ENCODE measurements at places on chromosomes 5 and 9.

GRCh38 chr5:124871303-124871702, 124.9 kb upstream of the ZNF608 start:
- no peak for DNase-seq

DNA sequence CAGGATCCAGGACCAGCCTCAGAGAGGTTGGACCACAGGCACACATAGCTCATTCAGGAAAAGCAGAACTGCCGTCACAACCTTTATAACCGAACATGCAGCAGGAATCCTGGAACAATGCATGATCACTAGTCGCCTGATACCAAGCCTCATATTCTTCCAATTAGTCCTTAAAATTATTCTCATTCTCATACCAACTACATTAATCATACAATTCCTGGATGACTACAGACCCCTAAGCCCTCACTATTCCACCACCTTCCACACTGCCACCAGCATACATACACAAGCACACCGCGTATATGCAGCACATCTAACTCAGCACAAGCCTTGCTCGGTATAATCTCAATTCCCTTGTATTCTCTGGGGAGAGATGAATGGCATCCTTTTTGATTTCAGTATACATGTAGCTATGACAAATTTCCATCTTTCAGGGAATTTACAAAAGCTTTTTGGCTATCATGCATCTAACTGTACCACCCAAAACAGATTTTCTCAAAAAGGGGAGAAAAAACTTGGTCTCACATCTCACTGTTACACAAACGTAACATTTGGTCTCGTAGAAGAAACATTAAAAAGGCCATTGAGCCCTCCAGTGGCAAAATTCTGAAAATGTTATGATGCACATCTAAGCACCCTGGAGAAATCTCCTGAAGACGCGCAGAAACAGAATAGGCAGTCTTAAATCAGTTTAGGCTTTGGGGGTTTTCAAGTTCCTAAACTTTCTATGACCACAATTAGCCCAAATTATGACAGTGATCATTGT, 46.2 kb downstream of the MCTP1 start:
- DNase-seq, result peak; percentile 60

- DNase-seq, result no peak
These were observed 1.5 kb upstream of the MRPS30 start for GRCh38 chr5:44807269-44807668.

GRCh38 chr5:126269511-126269910, 153.7 kb upstream of the GRAMD2B start:
- DNase-seq, result no peak

GRCh38 chr9:101418518-101419430, 16.8 kb downstream of the ALDOB start:
- no peak for DNase-seq

- DNase-seq, result peak; percentile 64
These were observed 107.9 kb downstream of the DCP2 start for GRCh38 chr5:113084402-113085083.

- DNase-seq, result no peak
These were observed 194.2 kb downstream of the ATP10B start for GRCh38 chr5:160657622-160658458.

GRCh38 chr5:143037708-143038107, 267.5 kb downstream of the ARHGAP26 start:
- no peak for DNase-seq

GRCh38 chr5:172451771-172452197, 2.5 kb downstream of the SH3PXD2B start:
- peak; percentile 27 for DNase-seq

GRCh38 chr5:76422227-76422626, 19.1 kb downstream of the IQGAP2 start:
- peak; percentile 15 for DNase-seq

DNA sequence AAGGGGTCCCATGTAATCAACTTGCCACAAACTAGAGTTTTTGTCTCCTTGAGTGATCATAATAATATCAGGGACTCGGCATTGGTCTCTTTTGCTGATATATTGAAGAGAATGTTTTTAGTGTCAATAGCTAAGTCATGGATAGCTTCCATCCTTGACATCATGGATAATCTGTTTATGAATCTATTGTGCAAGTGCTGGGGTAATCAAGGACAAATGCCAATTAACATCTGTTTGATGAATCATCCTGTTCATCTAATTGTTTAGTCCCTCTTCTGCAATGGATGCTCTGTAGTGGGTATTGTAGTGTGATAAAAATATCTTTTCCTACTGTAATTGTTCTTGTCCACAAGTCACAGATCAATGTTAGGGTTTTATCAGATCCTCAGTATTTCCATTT, 607.5 kb upstream of the SEMA6A start:
- no peak for DNase-seq

- DNase-seq, result no peak
These were observed 126.4 kb upstream of the CCNG1 start for GRCh38 chr5:163310997-163311396.

- DNase-seq, result no peak
These were observed 35.1 kb downstream of the TGFBI start for GRCh38 chr5:136063778-136064465.

- DNase-seq, result no peak
These were observed 64.1 kb downstream of the SLCO4C1 start for GRCh38 chr5:102231693-102232619.

- peak; percentile 95 for DNase-seq
These were observed 732 bp downstream of the MARCHF11 start for GRCh38 chr5:16178745-16179372.

GRCh38 chr9:111961009-111961408, 64.4 kb downstream of the UGCG start:
- DNase-seq, result no peak

- DNase-seq, result peak; percentile 16
These were observed 100.7 kb downstream of the CWC27 start for GRCh38 chr5:64869419-64869818.

GRCh38 chr5:90802474-90803317, 244.1 kb downstream of the ADGRV1 start:
- DNase-seq, result peak; percentile 48

DNA sequence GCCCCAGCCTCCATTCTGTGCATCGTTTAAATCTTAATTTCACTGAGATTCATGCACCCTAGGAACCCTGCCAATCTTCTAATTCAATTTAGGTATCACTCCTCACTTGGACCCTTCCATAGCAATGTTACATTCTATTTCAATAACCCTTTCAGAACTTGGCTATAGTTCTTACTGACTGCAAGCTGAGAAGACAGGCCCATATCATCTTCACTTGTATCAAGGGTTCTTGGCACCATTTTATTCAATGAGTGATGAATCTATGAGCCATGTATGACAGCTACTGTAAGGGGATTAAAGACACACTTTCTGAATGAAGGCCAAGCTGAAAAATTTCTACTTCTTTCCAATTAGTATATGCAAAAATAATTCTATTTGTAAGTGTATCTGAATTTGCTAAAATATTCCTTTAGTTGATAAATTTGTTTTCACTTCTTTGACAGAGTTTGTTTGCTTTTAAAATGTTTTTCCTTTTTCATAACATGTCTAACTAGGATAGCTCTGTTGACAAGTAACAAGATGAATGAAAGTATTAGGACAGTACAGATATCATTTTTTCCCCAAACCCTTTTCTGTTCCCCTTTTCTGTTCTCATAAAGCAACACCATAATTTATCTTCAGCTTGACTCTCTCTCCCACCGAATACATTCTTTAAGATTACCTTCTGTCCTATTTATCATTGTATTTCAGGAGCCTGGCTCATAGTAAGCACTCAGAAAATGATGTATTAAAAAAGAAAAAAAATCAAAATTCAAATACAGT, 9.6 kb downstream of the ITGA2 start:
- DNase-seq, result no peak

DNA sequence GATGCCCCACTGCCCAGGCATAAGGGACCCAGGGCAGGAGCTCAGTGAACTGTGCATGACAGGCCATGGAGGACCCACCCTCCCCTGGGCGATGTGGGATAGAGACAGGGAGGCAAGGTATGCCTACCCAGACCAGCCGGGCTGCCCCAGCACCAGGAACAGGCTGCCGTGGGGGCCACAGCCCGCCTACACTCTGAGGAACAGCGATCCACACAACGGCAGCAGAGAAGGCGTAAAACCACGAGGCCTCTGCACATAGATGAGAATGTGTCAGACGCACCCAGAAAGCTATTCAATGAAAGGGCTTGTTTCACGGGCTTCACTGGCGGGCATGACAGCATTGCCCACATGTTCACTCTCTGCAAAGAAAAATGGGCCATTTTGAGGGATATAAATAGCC, 49.5 kb downstream of the SEMA4D start:
- DNase-seq, result no peak

DNA sequence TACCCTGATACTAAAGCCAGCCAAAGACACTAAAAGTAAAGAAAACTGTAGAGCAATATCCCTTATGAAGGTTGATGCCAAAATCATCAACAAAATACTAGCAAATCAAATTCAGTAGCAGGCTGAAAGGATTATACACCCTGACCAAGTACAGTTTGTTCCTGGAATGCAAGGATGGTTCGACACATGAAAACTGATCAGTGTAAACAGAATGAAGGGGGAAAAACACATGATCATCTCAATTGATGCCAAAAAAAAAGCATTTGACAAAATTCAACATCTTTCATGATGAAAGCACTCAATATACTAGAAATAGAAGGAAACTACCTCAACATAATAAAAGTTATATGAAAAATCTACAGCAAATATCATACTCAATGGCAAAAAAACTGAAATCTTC, 43.5 kb upstream of the LRRC14B start:
- peak; percentile 55 for DNase-seq

DNA sequence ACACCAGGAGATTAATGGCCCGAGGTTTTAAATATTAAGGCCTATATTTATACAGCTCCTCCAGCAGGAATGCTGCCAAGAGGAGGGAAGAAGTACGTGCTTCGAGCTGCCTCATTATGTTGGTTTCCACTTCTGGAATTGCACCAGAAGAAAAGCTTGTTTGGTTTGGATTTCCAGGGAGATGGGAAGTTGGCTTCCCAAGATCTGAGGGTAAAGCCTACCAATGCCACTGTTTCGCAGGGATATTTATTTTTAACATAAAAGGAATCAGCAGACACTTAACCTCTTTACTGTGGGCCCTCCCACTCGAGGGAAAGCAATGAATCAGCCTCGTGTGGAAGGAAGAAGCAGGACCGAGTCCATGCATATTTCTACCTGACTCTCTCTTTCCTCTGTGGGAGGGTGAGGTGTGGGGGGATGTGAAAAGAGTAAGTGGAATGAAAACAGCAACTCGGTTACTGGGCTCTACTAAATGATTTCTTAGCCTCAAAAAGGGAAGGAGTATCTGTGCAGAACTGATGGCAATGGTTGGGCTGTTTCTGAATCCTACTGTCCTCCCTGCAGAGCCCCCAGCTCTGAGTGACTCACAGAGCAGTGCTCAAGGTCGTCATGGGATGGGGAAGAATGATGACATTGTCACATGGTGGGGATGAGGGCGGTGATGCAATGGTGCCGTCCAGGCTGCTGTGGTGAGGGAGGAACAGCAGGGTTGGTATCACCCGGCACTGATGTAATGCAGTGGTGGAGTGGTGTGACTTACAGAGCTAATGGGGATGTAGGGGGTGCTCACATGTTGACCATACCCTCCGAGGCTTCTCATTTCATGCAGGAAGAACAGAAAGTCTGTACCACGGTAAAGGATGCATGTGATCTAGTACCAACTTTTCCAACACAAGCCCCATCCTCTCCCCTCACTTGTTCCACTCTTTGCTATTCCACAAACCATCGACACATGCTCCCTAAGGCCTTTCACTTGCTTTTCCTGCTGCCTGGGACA, 215.0 kb upstream of the PANK3 start:
- peak; percentile 59 for DNase-seq

DNA sequence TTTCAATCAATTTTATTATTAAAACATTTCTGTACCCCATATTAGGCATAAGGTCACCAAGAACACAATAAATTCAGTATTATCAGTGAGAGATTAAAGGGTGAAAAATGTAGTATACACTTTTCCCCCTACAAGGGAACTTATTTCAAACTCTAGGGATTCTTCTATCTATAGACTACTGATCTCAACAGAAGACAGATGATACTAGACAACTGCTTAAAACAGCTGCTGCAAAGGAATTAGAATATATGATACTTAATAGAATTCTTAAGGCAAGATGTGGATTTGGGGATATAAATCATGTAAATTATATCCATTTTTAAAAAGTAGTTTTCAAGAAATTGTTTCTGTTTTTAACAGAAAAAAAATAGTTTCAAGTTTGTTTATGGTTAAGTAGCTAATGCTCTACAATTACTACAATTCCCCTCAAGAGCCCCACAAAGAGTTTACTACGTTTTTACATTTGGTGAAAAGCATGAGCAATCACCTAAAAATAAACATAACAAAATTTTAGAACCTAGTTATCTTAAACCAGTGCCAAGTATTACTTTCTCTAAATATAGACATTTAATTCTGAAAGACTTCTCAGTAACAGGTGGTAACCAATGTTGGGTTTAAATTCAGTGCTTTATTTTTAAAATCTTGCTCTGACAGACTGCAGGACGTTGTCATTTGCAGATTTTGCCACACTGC, 6.0 kb downstream of the KIF24 start:
- no peak for DNase-seq

GRCh38 chr5:112604732-112605630, 132.7 kb upstream of the APC start:
- DNase-seq, result no peak

GRCh38 chr5:138238034-138238433, 24.9 kb upstream of the CDC23 start:
- no peak for DNase-seq

DNA sequence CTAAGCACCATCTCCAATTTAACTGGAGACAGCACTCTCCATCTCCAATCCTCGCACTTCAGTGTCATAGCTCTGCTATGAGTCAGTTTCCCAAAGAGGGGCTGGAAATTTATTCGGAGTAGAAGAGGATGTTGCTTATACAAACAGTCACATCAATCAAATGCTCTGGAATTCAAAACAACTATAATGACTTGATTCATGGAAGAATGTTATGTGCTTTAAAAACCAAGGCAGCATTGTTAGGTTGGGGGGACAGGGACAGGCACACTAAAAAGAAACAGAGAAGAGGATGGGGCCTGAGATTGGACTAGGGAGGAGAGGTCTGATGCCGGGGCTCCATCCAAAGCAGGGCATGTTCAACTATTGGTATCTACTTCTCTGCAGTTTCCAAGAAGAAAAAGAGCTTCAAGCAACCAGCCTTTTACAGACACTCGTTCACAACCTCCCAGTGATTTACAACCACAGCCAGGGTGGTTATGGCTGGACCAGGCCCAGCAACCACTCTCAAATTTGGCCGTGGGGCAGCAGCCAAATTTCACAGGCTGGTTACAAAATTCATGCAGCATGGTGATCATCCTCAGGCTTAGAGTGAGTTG, 117.5 kb upstream of the ZNF366 start:
- no peak for DNase-seq

DNA sequence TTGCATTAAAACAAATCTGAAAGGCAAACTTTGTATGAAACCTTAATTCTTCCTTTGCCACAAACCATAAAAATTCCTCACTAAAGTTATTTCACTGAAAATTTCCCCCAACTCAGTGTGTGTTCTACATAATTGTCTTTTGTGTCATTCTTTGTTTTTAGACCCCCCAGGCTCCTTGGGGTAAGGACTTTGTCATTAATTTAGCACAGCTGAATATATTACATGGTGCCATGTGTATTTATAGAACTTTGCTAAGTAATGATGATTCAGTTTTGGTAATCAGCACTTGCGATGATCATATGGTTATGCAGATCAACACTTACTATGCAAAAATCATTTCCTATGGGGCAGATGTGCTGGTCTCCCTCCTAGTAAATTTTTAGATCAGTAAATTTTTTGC, 712.1 kb upstream of the MEF2C start:
- DNase-seq, result no peak

Measured in eye (tissue), 1 donor.